ENCODE measurements at places on chromosomes 3 and 15.

DNA sequence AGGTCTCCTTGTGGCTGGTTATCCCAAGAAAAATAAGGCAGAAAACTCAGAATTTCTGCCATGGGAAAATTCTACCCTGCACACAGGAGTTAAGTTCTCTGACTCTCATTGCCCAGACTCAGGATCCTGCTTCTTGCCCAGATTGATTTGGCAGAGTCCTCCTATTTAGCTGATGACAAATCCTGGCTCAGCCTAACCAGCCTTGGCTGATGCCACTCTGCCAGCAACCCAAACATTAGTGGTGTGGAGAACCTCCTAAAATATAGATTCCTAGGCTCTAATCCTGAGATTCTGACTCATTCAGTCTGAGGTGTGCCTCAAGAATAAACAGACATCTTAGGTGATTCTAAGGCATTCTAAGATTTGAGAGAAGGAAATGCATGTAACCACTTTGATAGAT lies 60.5 kb upstream of the ACTC1 start:
- DNase-seq = no peak

DNA sequence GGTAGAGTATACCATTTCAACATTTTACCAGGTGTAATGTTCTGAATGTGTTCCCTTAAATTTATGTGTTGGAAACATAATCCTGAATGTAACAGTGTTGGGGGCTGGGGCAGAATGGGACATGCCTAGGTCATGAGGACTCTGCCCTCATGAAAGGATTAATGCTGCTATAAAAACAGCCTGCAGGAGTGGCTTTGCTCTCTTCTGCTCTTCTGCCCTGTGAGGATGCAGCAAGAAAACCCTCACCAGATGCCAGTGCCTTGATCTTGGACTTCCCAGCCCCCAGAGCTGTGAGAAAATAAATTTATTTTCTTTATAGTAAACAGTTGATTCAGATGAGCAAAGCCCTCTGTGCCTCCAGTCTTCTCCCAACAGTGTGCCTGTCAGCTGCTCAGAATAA lies 326.0 kb upstream of the ONECUT1 start:
- no peak for DNase-seq

- no peak for DNase-seq
Measured at GRCh38 chr15:25469377-25469776, 30.6 kb upstream of the UBE3A start.

DNA sequence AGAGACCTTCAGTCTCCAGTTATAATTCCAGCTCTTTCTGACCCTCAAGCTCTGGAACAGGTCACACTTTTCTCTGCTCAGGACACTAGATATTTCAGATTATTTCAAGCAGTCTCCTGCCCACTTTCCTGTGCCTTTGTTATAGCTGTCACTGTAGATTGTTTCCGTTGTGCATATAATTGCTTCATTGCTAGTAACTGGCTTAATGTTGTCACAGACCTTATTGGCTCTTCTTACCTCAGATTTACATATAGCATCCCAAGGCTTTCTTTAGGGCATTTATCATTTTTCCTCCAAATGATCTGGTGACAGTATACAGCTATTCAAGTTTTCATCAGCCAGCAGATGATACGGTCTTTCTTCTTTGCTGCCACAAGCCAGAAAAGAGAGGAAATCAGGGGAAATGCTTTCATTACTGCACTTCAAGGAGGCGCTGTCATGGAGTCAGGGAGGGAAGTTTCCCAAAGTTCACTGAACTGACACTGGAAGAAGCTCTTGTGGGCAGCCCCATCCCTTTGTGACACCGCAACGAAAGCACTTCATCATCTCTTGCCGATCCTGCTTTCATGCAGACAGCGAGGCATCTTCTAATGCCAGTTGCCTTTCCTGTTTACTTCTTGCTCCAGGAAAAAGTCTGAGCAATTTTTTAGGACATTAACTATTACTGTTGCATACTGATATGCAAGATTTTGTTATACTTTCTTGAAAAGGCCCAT lies 181.9 kb downstream of the CDIN1 start:
- DNase-seq = no peak

DNA sequence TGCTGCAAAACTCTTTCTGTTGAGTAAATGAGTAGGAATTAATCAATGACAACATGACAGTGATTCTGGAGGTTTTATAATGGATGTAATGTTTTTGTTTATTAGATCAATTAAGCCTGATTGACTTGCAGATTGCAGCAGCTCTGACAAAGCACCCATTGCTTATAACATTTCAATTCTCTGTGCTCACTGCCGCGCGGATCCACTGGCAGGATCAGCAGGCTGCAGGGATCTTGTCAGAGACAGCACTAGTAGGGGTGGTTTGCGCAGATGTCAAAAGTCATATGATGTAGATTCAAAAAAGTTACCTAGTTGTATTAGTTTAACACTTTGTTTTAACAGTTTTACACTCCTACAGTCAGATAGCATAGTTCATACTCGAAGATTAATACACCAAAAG lies 93.4 kb downstream of the MBNL1 start:
- no peak for DNase-seq

DNA sequence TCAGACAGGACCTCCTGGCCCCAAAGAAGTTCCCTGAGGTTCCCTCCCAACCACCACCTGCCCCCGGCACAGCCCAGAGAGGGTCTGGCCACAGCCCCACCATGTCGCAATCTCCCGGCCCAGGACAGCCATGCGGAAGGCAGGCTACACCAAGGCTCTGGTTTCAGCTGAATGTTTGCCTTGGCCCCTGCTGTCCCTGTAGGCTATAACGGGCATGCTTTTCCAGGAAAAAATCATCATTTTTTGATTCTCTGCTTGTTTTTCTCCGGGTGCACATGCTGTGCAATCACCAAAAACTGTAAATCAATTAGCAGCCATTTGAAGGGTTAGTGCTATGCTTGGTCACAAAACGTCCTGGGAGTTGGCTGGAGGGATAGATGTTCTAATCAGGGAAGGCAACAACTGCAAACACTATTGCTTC lies 142.7 kb upstream of the IGF1R start:
- DNase-seq = no peak

- no peak for DNase-seq
Measured at GRCh38 chr3:99862208-99862607, 44.5 kb downstream of the CMSS1 start.
